ENCODE measurements at places on chromosomes 6 and 20. TPM values are rescaled to one million over a fixed set of nuclear protein-coding genes. Genes with fewer than 3 reads are reported as not detected.
A peak's percentile ranks its signal among the peaks of the same experiment; 100 is the strongest.

The TCEA2 gene
- total RNA-seq, result 65.5 TPM

The DNAH8 gene
- total RNA-seq, result 0.97 TPM

DNA sequence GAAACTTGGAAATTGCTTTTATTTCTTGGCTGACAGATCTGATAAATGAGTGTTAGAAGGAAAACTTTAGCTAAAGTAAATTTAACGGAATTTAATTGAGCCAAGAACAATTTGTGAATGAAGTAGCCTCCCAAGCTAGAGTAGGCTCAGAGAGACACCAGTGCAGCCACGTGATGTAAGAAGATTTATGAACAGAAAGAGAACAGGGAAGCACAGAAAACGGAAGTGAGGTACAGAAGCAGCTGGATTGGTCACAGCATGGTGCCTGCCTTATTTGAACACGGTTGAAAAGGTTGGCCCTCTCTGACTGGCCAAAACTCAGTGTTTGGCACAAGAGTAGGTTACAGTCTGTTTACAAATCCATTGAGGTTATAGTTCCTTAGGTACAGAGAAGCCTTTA lies 29.5 kb upstream of the IFNGR1 start:
- no peaks in the 10 kb centered on the region for H3K4me1 ChIP-seq
- H3K27me3 ChIP-seq, result peaks cover 4% of the 10 kb centered on the region
- DNase-seq, result no peak

- H3K4me3 ChIP-seq, result no peak overlapping the region
- no peaks in the 10 kb centered on the region for H3K27me3 ChIP-seq
- no peak for DNase-seq
- no peak overlapping the region for H3K27ac ChIP-seq
- H3K36me3 ChIP-seq, result no peaks in the 10 kb centered on the region
These were observed 630 bp downstream of the LIME1 start for GRCh38 chr20:63736893-63737694.

DNA sequence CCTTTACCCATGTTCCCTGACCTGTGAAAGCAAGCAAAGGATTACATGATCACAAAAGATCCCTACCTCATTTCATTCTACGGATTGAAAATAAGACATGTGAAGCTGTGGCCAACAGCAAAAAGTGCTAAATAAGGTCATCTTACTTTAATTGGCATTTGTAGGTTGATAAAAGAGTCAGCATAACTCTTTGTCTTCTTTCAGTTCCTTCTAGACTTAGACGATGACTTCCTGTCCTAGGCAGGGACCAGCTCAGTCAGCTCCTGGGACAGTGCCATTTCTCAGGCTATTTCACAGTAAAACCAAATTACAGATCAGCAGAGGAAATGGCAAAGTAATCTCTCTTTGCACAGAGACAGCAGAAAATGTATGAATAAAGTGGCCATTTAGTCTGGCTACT lies 480.7 kb downstream of the RFPL4B start:
- no peak overlapping the region for H3K27ac ChIP-seq
- peak; percentile 35 for DNase-seq
- peaks cover 14% of the 10 kb centered on the region for H3K4me1 ChIP-seq
- H3K27me3 ChIP-seq, result no peaks in the 10 kb centered on the region

DNA sequence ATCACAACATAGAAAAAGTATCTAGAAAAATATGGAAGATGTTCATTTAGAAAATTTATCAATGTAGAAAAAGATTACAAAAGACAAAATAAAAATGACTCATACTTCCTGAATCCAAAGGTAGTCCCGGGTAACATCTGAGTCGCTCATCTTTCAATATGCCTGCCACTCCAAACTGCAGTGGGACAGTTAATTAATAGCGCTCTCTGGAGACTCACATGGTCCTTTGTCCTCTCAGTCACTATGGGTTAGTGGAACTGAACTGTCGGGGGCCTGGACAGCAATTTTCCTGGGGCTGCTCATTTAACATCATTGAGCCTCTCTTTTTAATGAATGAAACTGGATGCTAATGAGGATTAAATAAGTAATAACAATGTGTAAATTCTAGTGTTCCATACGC lies 103.4 kb downstream of the MAP3K4 start:
- no peaks in the 10 kb centered on the region for H3K27me3 ChIP-seq
- H3K27ac ChIP-seq, result no peak overlapping the region
- H3K4me1 ChIP-seq, result no peaks in the 10 kb centered on the region
- peaks cover 16% of the 10 kb centered on the region for H3K36me3 ChIP-seq
- no peak overlapping the region for H3K4me3 ChIP-seq

DNA sequence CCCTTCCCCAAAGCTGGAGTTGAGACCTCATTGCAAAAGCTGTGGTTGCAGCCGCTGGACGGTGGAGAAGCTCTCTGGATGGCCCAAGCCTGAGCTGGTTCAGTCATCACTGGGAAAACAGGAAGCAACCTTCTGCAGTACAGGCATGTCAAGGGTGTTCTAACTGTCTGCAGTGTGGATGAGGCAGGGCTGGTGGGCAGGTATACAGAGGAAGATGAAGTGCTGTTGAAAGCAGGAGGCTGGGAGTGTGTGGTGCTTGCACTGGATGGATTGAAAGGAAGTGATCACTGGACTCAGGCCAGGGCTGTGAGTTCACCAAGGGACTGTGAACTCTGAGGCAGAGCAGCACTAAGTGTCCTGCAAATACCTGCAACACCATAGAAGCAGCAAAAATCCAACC lies 89.0 kb upstream of the NOX3 start:
- peak; percentile 2 for DNase-seq
- no peaks in the 10 kb centered on the region for H3K27me3 ChIP-seq
- H3K36me3 ChIP-seq, result no peaks in the 10 kb centered on the region

GRCh38 chr6:17347012-17347411 lies 46.4 kb upstream of the CAP2 start:
- no peaks in the 10 kb centered on the region for H3K27me3 ChIP-seq
- no peak overlapping the region for H3K4me3 ChIP-seq
- DNase-seq, result no peak
- H3K36me3 ChIP-seq, result no peaks in the 10 kb centered on the region
- H3K27ac ChIP-seq, result no peak overlapping the region
- no peaks in the 10 kb centered on the region for H3K4me1 ChIP-seq

- peaks cover 3% of the 10 kb centered on the region for H3K36me3 ChIP-seq
- peaks cover 13% of the 10 kb centered on the region for H3K4me1 ChIP-seq
- H3K4me3 ChIP-seq, result no peak overlapping the region
- no peaks in the 10 kb centered on the region for H3K27me3 ChIP-seq
These were observed 2.7 kb upstream of the TUBB2A start for GRCh38 chr6:3159805-3160781.
